ENCODE measurements at places on chromosomes 12 and 14.
A peak's percentile ranks its signal among the peaks of the same experiment; 100 is the strongest.

- DNase-seq, result no peak
Observed at GRCh38 chr14:53278602-53279506, 125.7 kb upstream of the DDHD1 start.

- DNase-seq, result no peak
Observed at GRCh38 chr14:36443374-36443773, 76.7 kb downstream of the NKX2-1 start.

DNA sequence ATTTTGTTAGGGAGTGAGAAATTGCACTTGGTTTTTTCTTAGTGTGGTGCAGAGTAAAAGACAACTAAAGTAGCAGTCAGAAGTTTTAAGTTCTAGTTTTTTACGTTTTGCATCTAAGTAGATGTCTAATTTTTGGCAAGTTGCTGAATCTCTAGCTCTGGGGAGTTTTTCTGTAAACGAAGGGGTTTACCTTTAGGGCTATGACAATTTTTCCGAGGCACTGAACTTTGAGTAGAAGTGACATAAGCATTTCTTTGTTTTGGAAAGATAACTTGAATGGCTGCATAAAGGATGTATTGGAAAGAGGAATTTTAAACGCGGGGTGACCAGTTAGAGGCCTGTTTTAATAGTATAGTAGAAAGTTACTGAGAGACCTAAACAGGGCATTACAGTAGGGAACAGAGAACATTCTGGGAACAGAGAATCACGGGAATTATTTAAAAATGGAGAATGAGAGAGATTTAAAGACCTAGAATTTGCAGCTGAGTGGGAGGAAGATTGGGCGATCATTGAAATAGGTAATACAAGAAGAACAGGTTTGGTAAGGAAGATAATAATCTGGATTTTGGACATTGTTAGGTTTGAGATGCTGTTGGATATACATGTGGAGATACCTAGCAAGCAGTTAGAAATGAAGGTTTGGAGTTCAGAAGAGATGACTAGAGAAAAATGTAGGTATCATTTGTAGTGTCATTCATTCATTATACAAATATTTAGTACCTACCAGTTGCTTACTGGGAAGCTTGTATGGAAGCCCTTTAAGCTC is 1.2 kb downstream of the ZNF410 start:
- DNase-seq, result no peak

- DNase-seq, result no peak
Observed at GRCh38 chr12:123891516-123892179, 81.0 kb downstream of the CCDC92 start.

DNA sequence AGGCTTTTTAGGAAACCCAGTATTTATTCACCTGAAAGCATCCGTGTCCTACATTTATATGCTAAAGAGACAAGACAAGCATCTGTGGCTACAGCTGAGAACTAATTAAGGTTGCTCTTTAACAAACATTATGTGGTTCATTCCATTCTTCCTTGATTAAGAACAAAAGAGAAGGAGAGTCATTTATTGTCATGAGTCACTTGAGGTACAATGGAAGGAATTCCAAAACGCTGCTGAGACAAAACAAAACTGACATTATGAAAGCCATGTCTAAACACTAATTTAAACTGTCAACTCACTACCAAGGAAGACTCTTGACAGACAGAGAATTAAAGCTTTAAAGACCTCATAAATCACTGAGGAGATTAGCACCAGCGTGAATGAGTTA is 214.4 kb downstream of the BMP4 start:
- DNase-seq, result no peak

DNA sequence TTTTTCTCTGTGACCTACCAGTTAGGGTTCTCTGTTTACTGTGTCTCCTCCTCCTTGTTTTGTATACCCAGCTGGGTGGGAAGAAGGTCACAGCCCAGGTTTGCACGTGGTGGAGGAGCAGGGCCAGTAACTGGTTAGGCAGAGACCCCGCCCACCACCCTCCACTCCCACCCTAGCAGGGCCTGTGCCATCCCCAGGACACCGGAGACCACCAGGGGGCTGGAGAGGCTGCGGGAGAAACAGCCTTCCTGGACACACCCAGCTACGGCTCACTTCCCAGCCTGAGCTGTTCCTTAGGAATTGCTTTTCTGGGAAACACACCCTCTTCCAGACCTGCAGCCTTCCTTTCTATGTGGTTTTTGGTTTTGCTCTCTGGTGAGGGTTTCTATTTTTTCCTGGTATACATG is 21.1 kb downstream of the BDKRB2 start:
- no peak for DNase-seq

- DNase-seq, result peak; percentile 93
Observed at GRCh38 chr12:49296034-49296835, 1.3 kb downstream of the PRPH start.

GRCh38 chr12:25959071-25959961 is 834 bp downstream of the RASSF8 start:
- no peak for DNase-seq

DNA sequence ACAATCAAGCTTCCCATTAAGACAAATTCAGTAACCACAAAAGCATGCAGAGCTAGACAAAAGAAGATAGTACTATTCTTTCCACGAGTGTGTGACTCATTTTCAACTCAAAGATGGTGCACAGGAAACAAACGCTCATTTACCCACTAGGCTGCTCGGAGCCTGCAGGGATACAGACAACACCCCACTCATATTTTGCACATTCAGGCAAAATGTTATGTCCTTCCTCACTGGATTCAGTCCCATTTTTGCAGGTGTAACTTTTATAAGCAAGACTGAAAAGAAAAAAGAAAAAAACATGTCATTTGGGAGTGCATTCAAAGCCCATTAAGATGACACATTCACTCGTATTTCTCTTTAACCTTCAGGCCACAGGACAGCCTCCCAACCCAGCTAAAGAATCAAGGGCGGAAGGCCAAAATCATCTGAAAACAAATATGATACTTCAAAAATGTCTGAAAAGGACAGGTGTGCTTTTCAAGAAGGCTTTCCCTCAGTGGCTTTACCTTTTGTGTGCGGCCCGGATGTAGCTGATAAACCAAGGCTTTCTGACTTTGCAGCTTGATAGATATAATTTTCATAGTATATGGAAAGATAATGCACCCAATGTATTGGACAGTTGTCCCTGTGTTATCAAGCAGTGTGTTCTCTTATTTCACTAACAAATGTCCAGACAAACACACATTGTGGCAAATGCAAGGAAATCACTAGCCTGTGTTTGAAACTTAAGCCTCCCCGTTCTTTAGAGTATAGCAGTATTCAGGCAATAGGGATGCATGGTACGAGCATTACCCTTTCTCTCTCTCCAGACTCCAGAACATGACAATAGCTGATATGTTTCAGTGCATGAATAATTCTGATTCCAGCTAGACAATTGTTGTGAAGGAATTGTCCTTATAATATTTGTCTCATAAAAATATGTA is 147.8 kb upstream of the KRR1 start:
- DNase-seq, result no peak

GRCh38 chr14:20630340-20631022 is 11.0 kb downstream of the OR6S1 start:
- peak; percentile 43 for DNase-seq

DNA sequence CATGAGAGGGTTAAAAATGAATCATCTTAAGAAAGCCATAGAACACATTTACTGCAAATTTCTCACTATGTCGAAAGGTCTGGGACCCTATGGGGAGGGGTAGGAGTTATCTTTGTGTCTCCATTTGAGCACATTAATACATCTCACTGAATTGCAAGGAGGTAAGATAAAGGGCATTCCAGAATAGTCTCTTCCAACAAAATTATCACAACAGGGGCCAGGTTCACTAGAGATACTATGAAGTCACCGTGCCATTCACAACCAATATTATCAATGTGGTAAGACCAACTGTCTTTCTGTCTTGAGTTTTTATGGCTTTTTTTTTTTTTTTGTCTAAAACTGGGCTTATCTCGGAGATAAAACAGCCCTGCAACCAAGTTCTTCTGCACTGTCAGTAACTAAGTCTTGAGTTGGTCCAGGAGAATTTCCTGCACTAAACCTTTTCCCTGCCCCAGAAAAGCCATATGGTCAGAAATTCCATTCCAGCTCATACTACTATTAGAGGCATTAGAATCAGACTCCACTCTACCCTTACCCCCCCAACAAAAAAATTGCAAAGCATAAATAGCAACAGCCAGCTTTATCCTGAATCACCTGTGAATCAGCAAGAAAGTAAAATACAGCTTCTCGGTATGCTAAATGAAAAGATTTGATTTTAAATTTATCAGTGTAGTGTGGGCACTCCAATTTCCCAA is 79.7 kb downstream of the PTPRR start:
- DNase-seq, result no peak

GRCh38 chr12:31231611-31232360 is 94.2 kb downstream of the SINHCAF start:
- no peak for DNase-seq

- DNase-seq, result no peak
Observed at GRCh38 chr14:68860771-68861170, 67.9 kb upstream of the ZFP36L1 start.

- DNase-seq, result no peak
Observed at GRCh38 chr12:106331599-106331998, 25.9 kb upstream of the POLR3B start.

DNA sequence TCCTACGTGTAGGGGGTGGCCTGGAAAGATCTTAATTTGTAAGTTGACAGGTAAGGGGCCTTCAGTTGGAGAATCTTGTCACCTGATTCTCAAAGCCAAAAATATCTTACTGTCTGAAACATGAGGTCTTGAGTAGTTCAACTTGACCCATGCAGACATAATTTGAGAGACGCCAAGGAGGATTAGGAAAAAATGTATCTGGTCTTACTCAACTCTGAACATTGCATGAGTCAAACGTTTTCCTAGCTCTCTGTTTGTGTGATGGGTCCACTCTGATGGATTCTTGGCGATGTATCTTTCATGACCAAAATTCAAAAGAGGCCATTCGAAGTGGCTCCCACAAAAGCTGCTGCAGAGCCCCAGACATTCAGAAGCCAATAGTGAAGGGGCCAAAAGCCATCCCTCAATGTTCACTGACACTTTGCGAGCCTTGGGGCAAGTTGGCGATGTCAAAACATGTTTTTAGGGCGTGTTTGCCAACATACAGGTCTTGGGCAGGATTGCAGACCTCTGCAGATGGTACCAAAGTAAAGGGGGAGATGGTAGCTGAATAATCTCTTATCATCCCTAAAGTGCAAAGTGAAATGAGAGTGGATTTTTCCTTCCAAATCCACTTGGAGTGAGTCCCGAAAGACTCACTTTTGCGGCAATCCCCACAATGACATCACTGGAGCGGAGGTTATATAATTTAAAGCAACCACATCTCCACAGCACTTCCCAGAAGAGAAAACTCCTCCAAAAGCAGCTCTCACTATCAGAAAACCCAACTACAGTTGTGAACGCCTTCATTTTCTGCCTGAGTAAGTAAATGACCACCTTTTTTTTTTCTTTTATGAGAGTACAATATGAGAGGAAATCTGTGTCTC is at the start of gene BDKRB1:
Gene BDKRB1 (plus strand): TSS at position 710 of the 866 bp plus-strand sequence. CDS start 7,473 bp downstream, outside the sequence.
- no peak for DNase-seq

GRCh38 chr12:113227686-113228391 is 6.6 kb downstream of the TPCN1 start:
- DNase-seq, result no peak

GRCh38 chr12:104952816-104953215 is 5.3 kb downstream of the SLC41A2 start:
- DNase-seq, result no peak

- DNase-seq, result no peak
Observed at GRCh38 chr14:41860586-41860985, 253.9 kb downstream of the LRFN5 start.

- no peak for DNase-seq
Observed at GRCh38 chr12:124745465-124745890, 118.2 kb downstream of the SCARB1 start.

DNA sequence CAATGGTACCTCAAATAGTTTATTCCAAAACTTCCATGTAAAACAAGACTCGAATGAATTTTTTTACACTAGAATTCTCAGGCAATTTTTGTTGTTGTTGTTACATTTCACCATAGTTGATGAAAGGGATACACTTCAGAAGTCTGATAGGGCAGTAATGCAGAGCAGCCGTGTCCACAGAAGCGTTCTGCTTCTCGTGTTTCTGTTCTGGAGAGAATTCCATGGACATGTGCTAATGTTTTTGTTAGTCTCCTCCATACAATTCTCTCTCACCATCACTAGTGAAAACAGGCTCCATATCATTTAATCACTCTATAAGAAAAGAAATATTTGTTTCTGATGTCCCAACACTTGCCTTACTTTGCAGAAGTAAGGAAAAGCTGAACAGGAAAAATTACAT is 606.1 kb downstream of the SLC16A7 start:
- no peak for DNase-seq

GRCh38 chr12:98162906-98163678 is 352.3 kb upstream of the TMPO start:
- no peak for DNase-seq

DNA sequence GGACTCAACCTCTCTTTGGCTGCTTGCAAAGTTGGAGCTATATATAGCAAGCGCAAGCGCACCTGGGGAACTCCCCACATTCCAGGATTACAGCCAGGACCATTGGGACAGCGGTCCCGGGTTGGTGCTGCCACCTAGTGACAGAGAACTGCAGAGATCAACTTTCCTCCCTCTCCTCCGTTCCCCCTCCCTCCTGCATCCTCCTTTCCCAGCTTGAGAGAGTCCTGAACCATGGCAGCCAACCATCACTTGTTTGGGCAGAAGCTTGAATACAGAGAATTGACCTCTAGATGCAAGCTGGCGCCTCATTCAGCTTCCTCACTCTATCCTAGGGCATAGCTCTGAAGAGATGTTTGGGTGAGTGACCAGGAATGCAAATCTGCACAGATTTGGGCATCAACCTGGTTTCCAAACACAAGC is 17.4 kb upstream of the FLVCR2 start:
- peak; percentile 87 for DNase-seq

DNA sequence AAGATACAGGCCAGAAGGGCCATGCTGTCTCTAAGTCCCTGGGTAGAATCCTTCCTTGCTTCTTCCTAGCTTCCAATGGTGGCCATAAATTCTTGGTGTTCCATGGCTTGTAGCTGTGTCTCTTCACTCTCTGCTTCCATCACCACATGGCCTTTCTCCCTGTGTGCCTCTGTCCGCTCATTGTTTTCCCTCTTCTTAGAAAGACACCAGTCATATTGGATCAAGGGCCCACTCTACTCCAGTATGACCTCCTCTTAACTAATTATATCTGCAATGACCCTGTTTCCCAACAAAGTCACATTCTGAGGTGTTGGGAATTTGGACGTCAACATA is 7.6 kb upstream of the MAP1LC3B2 start:
- DNase-seq, result no peak

DNA sequence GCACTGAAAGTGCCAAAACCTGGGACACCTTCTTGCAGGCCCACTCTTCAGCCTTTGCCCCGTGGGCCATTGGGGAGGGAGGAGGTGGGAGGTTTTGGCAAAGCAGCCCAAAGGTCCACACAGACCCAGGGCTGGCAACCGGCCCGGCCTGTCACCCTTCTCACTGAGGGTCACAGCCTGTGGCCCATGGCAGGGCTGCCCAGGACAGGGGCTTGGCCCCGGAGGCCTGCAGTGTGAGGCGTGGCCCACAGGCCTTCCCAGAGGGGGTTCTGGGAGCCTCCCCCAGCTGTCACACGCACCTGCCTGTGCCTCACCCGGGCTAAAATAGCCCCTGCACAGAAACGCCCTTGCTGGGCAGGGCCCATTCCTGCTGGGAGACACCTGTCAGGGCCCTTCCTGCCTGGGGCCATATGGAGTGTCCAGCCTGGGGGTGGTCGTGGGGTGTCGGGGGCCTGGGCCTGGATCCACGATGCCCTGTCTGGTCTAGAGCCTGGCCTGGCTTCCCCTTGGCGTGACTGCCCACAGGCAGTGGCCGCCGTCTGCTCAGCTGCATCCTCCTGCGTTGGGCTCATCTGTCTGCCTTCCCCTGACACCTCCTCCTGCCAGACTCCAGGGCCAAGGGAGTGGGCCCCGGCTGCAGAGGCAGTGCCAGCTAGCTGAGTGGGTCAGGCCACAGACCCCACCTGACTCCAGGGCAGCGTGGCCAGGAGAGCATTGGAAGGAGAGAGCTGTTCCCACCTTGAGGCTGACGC is 19.2 kb downstream of the PACS2 start:
- DNase-seq, result no peak
